ENCODE measurements at places on chromosomes 6 and 20.

- DNase-seq, result no peak
Observed at GRCh38 chr6:46331461-46331860, 159.8 kb downstream of the RCAN2 start.

DNA sequence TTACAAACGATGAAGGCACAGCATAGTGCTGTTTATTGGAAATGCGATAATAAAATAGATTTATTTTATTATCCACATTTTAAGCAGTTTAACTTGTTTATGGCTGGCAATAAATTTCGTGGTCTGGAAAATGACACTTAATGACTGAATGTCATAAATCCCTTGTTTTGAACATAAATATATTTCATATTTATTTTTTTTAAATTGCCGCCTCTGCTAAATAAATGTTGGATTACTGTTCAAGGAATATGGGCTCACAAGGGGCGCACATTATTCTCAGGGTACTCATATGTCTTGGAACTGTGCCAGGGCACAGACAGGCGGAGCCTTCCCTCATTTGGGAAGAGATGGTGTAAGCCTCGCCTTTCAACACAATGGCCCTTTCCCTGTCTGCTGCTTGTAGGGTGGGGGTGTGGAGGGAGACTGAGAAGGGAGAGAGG, 134.3 kb downstream of the PXDC1 start:
- no peak for DNase-seq

- no peak for DNase-seq
Observed at GRCh38 chr20:507761-508332, 35.7 kb downstream of the CSNK2A1 start.

DNA sequence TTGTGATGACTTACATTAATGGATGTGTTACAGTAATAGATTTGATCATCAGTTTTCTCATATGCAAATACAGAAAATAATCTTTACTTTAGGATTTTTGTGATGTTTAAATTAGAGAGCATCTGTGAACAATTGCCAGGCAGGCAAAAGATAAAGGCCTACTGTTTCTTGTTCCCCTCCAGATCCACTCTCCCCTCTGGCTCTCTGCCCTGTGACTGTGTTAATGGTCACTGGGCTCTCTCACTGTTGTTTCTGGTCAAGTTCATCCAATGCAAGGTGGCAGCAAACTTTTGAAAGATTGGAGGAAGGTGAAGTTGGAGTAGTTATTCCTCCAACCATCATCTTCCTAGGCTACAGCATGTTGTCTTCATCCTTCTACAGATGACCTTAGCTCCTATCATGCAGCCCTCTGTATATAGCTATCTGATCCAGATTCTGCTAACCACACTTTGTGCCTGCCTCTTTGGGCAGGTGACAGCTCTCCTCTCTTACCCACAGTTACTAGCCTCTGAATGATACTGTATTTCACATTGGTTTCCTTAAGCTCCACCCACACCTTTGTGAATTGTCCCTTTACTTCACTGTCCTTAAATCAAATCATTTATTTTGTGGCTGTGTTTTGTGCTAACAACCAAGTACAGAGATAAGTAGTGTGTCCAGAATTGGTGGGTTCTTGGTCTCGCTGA, 48.9 kb upstream of the ARG1 start:
- DNase-seq, result no peak

- no peak for DNase-seq
Observed at GRCh38 chr6:169890049-169890448, 138.6 kb downstream of the ERMARD start.

- DNase-seq, result no peak
Observed at GRCh38 chr6:32047084-32047478, 8.9 kb downstream of the CYP21A2 start.

DNA sequence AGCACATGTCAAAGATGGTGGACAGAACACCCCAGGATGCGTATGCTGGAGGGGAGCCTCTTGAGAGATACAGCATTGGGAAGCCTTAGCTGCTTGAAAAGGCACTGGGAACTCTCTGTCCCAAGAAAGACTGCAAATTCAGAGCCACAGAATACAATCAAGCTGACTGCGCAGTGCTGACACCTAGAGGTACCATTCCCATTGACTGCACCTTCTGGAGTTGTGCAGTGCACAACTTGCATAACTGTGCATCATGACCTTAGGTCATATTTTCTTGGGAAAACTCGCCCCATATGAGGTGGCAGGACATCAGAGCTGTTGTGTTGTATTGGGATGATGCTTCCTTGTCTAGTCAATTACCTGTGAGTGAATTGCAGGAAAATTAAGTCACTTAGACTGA, 646.5 kb upstream of the NOX3 start:
- DNase-seq, result no peak

- DNase-seq, result no peak
Observed at GRCh38 chr6:132733283-132733682, 19.4 kb upstream of the VNN1 start.

- no peak for DNase-seq
Observed at GRCh38 chr6:62286470-62286843, 432 bp upstream of the KHDRBS2 start.

DNA sequence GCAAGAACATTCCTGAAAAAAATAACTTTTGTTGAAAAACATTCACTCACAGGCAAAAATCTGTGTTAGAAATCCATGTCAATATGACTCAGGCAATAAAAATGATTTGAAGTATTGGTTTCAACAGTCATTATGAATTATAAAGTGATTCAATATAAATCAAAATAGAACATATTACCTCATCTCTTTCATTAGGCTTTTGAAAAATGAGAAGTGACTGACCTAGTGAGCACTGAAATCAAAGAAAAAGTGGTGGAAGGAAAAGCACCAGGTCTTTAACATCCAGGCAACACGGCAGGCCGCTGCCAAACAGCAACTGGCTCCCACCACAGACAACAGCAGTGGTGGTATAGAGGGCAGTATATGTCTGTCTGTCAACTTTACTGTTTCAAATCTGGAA, 68.9 kb downstream of the MAN1A1 start:
- DNase-seq, result no peak

DNA sequence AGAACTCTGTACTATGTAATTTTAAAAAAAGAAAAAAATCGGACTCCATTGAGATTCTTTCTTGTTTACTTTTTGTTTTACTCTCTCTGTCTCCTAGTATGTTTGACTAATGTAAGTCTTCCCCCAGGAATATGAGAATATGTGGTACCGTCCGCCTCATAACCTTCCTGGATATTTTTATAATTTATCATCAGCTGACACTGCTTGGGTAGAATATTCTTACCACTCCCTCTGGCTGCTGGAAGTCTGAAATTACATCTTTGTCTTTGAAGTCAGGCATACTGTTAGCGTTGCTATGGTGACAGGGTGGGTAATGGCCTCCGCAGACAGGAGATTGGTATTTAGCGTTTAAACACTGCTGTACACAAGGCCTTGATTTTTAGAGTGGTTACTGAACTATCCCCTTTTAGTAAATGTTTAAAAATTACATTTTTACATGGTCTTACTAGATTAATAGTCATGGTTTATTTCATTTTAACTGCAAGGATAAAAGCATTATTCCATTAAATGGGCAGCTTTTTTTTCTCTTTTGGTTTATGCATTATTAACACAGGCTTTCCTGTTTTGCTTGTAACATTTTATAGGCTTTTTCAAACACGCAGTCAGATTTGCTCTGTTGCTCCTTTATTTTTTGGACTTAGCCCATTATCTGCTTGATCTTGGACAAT, 176.4 kb downstream of the ARID1B start:
- no peak for DNase-seq

DNA sequence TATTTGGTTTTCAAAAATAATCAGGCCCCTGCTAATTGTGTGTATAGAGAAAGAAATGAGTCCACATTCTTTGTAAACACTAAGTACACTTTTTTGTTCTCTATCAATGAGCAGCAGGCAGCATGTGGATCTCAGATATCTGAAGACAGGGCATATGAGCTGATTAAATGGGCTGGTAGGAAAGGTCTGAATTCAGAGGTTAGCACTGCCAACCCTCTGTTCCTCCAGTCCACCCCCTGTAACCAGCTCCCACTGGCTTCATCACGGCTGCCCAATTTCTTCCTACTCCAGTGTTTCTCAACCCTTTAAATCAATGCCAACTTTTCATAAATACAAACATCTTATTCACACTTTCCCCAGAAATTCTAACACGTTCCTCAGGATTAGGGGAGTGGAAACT, 128.5 kb downstream of the TPBG start:
- no peak for DNase-seq

Measured in stimulated activated CD4-positive, alpha-beta T cell treated with anti-CD3 and anti-CD28 coated beads, Interleukin-1b, Interleukin-23, amount 100 ng/mL, for 1 hour (primary cell).